Central memory CD4-positive, alpha-beta T cell (primary cell): ENCODE measurements at places on chromosomes 3 and 15.
A peak's percentile ranks its signal among the peaks of the same experiment; 100 is the strongest.

DNA sequence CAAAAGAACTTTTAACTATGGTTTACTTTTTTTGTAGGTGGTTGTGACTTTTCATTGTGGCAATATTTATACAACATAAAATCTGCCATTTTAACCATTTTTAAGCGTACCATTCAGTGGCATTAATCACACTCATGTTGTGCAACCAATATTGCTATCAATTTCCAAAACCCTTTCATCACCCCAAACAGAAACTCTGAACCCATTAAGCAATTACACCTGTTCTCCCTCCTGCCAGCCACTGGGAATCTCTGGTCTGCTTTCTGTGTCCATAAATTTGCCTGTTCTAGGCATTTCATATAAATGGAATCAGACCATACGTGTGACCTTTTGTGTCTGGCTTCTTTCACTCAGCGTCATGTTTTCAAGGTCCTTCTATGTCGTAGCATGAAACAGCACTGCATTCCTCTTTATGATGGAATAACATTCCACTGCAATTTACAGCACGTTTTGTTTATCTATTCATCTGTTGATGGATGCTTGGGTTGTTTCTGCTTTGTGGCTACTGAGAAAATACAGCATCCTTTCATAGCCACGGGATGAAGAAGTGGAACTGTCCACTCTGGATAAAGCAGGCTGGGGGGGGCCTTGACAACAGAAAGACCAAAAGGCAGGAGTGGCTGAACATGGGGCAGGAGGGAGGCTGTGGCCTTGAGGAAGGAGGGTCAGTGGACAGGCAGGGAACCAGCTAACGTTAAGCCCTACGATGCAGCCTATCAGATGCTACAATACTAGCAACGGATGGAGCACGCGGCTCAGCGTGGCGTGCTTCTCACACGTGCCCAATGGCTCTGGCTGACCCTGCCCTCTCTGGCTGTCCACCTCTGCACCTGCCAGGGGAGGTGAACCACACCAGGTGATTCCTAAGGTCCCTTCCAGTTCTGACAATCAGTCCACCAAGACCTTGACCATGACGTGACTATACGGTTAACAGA, 110.9 kb downstream of the SEC22A start:
- DNase-seq: no peak

- DNase-seq: no peak
Measured at GRCh38 chr3:175728566-175728965, 869.4 kb downstream of the NAALADL2 start.

- DNase-seq: no peak
Measured at GRCh38 chr3:47681016-47681415, 100.7 kb downstream of the SMARCC1 start.

- no peak for DNase-seq
Measured at GRCh38 chr15:87669846-87670245, 586.7 kb downstream of the NTRK3 start.

GRCh38 chr3:184351511-184352148, 9.8 kb downstream of the CLCN2 start:
- DNase-seq: no peak

GRCh38 chr3:123026565-123027291, 835 bp downstream of the SEMA5B start:
- no peak for DNase-seq

- no peak for DNase-seq
Measured at GRCh38 chr3:42706721-42707619, 4.4 kb upstream of the HHATL start.

DNA sequence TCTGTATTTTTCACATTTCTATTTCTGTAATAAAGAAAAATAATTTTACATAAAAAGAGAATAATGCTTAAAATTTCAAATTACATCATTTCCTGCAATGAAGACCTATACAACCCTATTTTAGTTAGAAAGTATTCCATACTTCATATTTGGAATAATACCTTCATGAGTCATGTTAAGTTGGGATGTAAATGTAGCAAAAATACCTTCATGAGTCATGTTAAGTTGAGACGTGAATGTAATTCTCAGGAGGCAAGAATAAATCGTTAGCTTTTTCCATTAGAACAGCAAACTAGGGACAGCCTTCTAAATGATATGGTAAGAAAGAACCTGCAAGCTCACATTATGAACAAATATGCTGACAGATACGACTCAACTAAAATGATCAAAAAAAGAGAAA, 91.9 kb downstream of the NAALADL2 start:
- no peak for DNase-seq

- no peak for DNase-seq
Measured at GRCh38 chr3:64650096-64650622, 37.6 kb downstream of the ADAMTS9 start.

GRCh38 chr3:55091381-55092225, 163.7 kb upstream of the LRTM1 start:
- no peak for DNase-seq

- no peak for DNase-seq
Measured at GRCh38 chr3:14507305-14507741, 32.8 kb downstream of the GRIP2 start.

GRCh38 chr3:36957862-36958686, 13.2 kb upstream of the TRANK1 start:
- no peak for DNase-seq

DNA sequence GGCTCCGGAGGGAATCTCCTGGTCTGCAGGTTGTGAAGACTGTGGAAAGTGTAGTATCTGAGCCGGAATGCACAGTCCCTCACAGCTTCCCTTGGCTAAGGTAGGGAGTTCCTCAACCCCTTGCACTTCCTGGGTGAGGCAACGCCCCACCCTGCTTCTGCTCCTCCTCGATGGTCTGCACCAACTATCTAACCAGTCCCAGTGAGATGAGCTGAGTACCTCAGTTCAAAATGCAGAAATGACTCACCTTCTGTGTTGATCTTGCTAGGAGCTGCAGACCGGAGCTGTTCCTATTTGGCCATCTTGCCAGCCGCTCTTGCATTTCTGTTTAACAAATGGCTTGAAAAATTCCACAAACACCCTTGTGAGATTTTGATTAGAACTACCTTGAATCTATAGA, 156.1 kb downstream of the STXBP5L start:
- DNase-seq: no peak

DNA sequence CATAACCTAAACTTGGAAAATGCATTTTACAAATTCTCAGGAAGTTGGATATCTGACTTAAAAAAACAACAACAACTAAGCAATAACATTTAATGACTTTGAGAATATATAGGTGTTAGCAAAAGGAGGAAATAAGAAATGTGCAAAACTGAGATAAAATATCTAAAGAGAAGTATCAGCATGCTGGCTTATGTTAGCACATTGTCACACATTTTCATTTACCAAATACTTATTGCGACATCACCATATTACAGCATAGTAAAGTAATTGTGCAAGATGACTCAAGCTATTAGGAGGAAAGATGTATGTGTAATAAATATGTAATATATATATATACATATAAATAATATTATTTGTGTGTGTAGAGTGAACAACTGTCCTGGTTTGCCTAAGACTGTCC, 9.2 kb downstream of the PTX3 start:
- DNase-seq: no peak

DNA sequence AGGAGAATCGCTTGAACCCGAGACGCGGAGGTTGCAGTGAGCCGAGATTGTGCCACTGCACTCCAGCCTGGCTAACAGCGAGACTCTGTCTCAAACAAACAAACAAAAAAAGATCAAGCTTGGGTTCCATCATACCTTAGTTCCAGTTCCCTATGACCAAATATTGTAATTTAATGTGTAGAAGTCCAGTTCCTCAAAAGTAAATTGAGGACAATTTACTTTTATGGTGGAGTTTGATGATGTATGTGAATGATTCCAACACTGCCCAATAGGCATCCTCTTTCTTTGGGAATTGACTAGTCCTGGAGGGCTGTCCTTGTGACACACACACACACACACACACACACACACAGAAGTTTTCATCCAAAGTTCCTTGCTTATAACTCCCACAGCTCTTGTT, 2.8 kb upstream of the PKM start:
- DNase-seq: no peak

DNA sequence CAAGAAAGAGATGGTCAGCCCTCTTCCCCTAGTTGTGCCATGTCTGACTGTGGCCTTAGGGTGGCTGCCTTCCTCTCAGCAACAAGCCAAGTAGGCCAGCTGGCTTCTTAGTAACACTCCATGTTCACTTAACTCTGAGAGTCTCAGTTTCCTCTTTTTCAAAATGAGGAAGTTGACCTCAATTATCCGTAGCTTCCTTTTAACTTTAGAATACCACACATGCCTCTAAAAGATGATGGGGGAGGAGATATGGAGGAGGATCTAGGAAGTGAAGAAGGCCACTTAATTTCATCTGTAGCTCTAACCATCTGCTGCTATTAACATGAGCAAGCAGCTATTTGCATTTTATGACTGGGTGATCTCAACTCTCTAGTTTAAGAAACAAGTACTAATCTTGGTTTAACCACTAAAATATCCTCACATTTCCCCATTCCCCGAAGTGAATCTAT, 32.9 kb downstream of the CD200R1L start:
- DNase-seq: no peak

- no peak for DNase-seq
Measured at GRCh38 chr15:85725019-85725418, 69.7 kb downstream of the KLHL25 start.

GRCh38 chr15:68372291-68372811, 59.6 kb downstream of the ITGA11 start:
- no peak for DNase-seq

GRCh38 chr3:114444216-114444615, 150.4 kb downstream of the TIGIT start:
- DNase-seq: no peak

- no peak for DNase-seq
Measured at GRCh38 chr15:96500508-96500907, 170.0 kb downstream of the NR2F2 start.

GRCh38 chr3:177443469-177443868, 246.2 kb upstream of the TBL1XR1 start:
- no peak for DNase-seq

DNA sequence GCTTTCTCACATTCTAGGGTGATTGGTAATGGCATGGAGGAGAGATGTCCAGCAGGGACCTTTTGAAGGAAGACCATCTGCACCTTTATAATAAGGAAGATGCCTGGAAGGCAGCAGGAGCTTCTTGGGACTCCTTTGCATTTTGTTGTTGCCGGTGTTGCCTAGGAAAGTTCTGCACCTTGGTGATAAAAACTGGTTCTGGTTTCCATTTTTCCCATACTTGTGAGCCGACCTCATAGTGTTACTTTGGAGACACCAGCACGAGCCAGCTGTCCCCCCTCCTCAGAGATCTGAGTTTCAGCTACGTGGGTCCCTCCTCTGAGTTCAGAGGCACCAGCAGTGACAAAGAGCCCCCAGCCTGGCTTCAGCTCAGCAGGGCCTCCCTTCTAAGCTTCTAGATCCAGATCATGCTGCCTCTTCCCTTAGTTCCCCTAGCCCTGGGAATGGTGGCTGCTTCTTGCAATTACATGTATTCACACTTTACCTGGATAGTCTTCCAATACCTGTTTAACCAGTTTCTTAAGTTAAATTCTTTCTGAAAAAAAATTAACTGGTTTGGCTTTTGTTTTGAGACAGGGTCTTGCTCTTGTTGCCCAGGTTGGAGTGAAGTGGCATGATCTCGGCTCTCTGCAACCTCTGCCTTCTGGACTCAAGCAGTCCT, 18.0 kb upstream of the FSTL1 start:
- DNase-seq: no peak

DNA sequence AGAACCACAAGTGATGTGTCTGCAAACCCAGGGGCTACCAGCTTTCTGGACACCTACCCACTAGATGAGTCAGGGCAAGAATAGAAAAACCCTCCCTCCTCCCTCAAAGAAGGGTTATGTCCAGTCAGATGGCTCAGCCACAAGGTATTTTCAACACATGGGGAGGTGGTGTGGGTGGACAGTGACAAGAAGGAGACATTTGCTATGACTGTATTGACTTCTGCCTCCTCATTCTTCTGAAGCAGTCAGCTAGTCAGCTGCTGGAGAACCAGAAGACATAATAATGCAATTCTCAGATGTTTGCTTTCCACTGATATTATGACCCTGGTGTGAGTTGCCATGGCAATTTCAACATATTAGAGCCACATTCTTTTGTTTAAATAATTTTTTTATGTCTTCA, 66.7 kb upstream of the GOLGA8B start:
- no peak for DNase-seq

GRCh38 chr3:52084216-52084945, 28.0 kb upstream of the DUSP7 start:
- DNase-seq: no peak

- DNase-seq: no peak
Measured at GRCh38 chr3:58047826-58048225, 39.6 kb downstream of the FLNB start.

- DNase-seq: no peak
Measured at GRCh38 chr15:43249236-43249635, 17.5 kb downstream of the TGM5 start.

- peak; percentile 17 for DNase-seq
Measured at GRCh38 chr15:75732809-75733451, 20.3 kb upstream of the CSPG4 start.

GRCh38 chr3:13166243-13167063, 93.2 kb upstream of the IQSEC1 start:
- no peak for DNase-seq

DNA sequence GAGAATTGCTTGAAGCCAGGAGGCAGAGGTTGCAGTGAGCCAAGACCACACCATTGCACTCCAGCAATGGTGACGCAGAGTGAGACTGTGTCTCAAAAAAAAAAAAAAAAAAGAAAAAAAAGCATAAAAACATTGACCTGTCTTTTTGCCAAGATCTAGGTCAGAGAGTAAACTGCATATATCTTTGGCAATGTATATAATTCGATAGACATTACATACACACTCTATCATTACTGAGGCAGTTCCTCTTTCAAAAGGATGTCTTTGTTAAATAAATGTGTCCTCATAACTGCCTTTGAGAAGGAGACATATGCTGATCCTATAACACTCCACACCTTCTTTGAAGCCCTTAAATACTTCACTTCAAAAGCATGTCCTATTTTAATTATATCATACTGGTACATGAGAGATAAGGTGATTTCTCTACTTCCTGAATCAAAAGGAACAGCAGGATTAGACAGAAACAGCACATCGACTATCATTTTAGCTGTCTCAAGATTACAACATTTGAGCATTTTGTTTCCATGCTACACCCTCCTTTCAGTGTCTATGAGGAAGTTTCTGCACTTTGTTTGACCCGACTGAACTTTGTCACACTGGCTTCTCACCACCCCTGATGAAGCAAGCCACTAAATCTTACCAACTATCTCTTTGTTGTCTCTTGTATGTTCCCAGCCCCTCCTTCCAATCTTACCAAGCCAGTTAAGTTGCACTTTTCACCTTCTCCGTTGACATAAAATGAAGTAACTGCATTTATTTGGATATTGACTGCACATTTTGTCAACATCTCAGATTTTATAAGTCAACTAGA, 335.8 kb downstream of the MECOM start:
- no peak for DNase-seq

DNA sequence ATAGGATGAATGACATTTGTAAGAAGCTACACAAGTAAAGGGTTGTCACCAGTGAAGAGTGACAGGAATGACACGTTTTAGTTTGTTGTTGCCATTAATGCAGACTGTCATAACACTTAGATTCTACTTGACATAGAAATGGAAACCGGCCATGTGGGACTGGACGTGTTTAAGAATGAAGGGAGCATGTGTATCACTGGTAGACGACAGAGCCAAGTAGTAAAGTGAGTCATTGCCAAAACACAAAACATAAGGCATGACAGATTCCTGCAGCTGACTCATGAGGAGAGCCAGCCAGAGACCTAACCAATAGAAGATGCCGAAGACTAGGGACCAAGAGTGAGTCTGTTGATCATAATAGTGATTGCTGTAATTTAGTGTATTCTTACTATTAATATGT, 106.2 kb upstream of the PLAAT1 start:
- no peak for DNase-seq
